ENCODE measurements at places on chromosomes 2 and 18. TPM values are rescaled to one million over a fixed set of nuclear protein-coding genes. Genes with fewer than 3 reads are reported as not detected.

Gene ASPRV1
- total RNA-seq, result 0.26 TPM

Gene REEP1
- 0.40 TPM for total RNA-seq

Gene NOL4
- total RNA-seq, result not detected

Gene SEMA4C
- 49.0 TPM for total RNA-seq

Gene TNFRSF11A
- under 0.01 TPM for total RNA-seq

Gene RAB6C
- total RNA-seq, result not detected

Gene FAHD2A
- total RNA-seq, result 23.9 TPM
